ENCODE measurements at places on chromosomes 12 and 14. TPM values are rescaled to one million over a fixed set of nuclear protein-coding genes. Genes with fewer than 3 reads are reported as not detected.

HOXC10 gene
- not detected for total RNA-seq

CFAP251 gene
- 18.1 TPM for total RNA-seq

KLHDC1 gene
- 0.68 TPM for total RNA-seq

TSHR gene
- not detected for total RNA-seq

POTEG gene
- total RNA-seq, result not detected

CD69 gene
- not detected for total RNA-seq

CAND1 gene
- 97.7 TPM for total RNA-seq

IQSEC3 gene
- total RNA-seq, result under 0.01 TPM

CBLN3 gene
- 2.5 TPM for total RNA-seq

CYP27B1 gene
- total RNA-seq, result 1.5 TPM

CCDC175 gene
- total RNA-seq, result not detected

IGFBP6 gene
- total RNA-seq, result 18.2 TPM

C12orf60 gene
- total RNA-seq, result 2.7 TPM

KRT80 gene
- 80.0 TPM for total RNA-seq

KERA gene
- total RNA-seq, result not detected

PIK3C2G gene
- 0.28 TPM for total RNA-seq

LMNTD1 gene
- 0.14 TPM for total RNA-seq

KRT81 gene
- 256 TPM for total RNA-seq

FAR2 gene
- total RNA-seq, result 0.64 TPM

KLRD1 gene
- under 0.01 TPM for total RNA-seq

SYNDIG1L gene
- 0.14 TPM for total RNA-seq

NEUROD4 gene
- total RNA-seq, result not detected
